ENCODE measurements at places on chromosomes 6 and 20.
A peak's percentile ranks its signal among the peaks of the same experiment; 100 is the strongest.

DNA sequence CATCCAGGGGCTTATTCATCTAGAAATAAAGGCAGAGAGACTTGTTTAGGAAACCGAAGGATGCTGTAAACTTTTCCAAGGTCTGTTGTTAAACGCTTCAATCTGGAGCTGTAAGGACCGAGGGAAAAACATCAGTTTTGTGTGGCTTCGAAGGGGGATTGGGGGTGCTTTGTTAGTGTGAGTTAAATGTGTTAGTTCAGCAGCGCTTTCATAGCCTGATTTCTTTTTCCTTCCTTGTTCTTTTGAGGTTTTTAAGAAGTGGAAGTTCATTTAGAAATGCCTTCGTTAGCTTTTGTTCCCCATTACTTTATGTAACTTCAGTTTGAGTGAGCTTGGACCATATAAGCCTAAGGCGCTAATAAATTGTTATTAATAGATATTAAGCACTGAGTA is 1.5 kb downstream of the ANKS1A start:
- H3K4me1 ChIP-seq: peaks cover 25% of the 10 kb centered on the region
- H3K27me3 ChIP-seq: no peaks in the 10 kb centered on the region
- peak overlapping the region; percentile 4 for H3K27ac ChIP-seq
- no peaks in the 10 kb centered on the region for H3K36me3 ChIP-seq
- no peak overlapping the region for H3K4me3 ChIP-seq

DNA sequence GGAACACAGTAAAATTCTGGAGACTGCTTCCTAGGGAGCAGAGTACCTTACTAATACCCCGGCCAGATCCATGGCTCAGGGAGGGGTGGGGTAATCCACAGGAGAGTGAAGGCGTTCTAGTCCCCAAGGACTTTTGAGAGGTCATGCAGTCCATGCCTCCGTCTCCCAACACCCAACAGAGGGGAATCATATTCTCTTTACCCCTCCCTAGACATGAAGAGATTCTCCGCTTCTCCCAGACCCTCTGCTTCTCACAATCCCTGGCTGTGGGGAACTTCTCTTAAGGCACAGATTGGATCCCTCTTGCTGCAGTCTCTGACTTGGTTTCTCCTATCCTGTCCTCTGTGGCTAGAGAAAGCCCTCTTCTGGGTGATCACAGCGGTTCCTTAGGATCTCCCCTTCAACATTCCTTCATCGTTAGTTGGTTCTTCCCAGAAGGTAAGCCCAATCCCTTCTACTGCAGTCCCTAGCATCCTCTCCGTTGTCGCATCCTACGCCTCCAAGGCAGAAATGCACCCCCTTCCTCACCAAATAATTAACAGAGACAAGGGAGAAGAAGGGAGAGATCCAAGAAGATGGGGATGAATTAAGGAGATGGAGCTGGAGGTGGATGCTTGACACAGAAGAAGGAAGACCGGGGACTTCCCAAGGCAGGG is 562 bp downstream of the GGT7 start:
- peak overlapping the region; percentile 50 for H3K4me3 ChIP-seq
- no peak for DNase-seq
- peaks cover 50% of the 10 kb centered on the region for H3K4me1 ChIP-seq

DNA sequence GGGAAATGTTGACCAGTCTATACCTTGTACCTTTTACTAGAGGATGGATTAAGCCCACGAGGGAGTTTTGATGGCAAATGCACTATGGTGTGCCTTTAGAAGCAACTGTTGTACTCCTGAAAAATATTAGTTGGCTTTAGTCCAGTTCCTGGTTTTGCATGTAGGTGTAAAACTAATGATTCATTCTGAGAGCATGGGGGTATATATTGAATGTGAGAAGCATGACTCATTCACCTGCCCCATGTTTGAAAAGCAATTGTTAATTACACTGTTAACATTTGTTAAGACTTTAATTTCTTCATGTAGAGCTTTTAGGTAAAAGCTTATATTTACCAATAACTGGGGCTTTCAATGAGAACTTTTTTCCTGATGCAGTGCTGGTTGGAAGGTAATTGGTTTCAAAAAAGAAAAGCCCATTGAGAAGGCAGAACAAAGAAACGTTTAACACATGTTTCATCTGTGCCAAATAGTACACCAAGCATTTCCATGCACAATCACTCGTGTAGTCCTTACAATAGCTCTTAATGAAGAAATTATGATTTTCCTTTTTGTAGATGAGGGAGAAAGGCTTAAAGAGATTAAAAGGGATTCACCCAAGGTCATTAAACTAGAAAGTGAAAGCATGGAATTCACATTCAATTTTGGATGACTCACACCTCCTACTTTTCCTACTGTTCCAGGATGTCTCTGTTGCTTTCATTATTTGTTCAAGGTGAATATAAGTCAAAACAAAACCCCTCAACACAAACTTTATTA is 134.1 kb downstream of the CCDC170 start:
- H3K27ac ChIP-seq: no peak overlapping the region
- no peak overlapping the region for H3K4me3 ChIP-seq
- no peaks in the 10 kb centered on the region for H3K27me3 ChIP-seq
- no peaks in the 10 kb centered on the region for H3K4me1 ChIP-seq

GRCh38 chr6:139159016-139159415 is 24.1 kb downstream of the HECA start:
- H3K27me3 ChIP-seq: no peaks in the 10 kb centered on the region
- peaks cover 6% of the 10 kb centered on the region for H3K36me3 ChIP-seq
- no peak overlapping the region for H3K4me3 ChIP-seq
- DNase-seq: no peak
- H3K4me1 ChIP-seq: peaks cover 58% of the 10 kb centered on the region
- H3K27ac ChIP-seq: no peak overlapping the region

GRCh38 chr6:17267566-17267965 is 13.6 kb upstream of the RBM24 start:
- H3K36me3 ChIP-seq: no peaks in the 10 kb centered on the region
- H3K4me3 ChIP-seq: no peak overlapping the region
- H3K27me3 ChIP-seq: no peaks in the 10 kb centered on the region

DNA sequence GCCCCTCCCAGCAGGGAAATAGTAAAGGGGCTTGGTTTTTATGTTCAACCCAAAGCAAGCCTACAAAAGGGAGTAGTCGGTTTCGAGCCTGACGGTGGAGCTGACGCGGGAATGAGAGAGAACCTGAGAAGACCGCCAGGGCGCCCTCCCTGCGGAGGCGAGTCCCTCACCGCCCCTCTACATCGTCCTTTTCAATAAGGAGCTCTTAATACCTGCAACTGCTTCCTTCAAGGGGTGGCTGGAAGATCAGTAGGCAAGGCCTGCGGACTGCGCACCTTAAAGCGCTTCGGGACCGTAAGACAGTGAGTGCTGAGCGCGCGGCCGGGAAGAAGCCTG is 709 bp upstream of the ZNF76 start:
- H3K4me3 ChIP-seq: peak overlapping the region; percentile 82
- H3K36me3 ChIP-seq: no peaks in the 10 kb centered on the region
- no peaks in the 10 kb centered on the region for H3K27me3 ChIP-seq
- peak overlapping the region; percentile 84 for H3K27ac ChIP-seq
- H3K4me1 ChIP-seq: peaks cover 19% of the 10 kb centered on the region

DNA sequence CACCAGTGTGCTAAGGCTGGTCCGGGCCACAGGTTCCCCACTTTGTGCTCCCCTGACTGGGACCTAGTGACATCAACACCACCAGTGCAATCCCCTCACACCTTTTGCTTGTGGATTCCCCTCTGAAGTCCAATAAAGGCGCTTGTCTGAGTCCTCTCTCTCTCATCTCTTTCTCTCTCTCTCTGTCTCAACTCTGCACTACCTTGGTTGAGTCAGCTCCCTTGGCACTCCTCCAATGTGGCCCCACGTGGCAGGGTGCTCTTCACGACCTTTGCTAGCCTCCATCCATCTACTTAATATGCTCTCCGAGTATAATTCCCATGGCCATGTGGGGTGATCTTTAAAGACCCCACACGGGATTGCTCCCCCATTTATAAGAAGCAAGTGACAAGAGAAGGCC is 385.0 kb downstream of the CD83 start:
- H3K4me1 ChIP-seq: peaks cover 3% of the 10 kb centered on the region
- no peak overlapping the region for H3K4me3 ChIP-seq
- no peaks in the 10 kb centered on the region for H3K27me3 ChIP-seq
- DNase-seq: no peak
- no peak overlapping the region for H3K27ac ChIP-seq

- no peaks in the 10 kb centered on the region for H3K27me3 ChIP-seq
- no peak overlapping the region for H3K27ac ChIP-seq
- no peaks in the 10 kb centered on the region for H3K36me3 ChIP-seq
- no peak overlapping the region for H3K4me3 ChIP-seq
Measured at GRCh38 chr20:43448748-43449535, 8.8 kb upstream of the SRSF6 start.

- H3K36me3 ChIP-seq: no peaks in the 10 kb centered on the region
- H3K27ac ChIP-seq: no peak overlapping the region
- DNase-seq: no peak
- H3K27me3 ChIP-seq: no peaks in the 10 kb centered on the region
Measured at GRCh38 chr6:47160702-47161101, 118.6 kb upstream of the ADGRF1 start.

- H3K4me3 ChIP-seq: no peak overlapping the region
- no peak overlapping the region for H3K27ac ChIP-seq
- peaks cover 2% of the 10 kb centered on the region for H3K27me3 ChIP-seq
- no peaks in the 10 kb centered on the region for H3K36me3 ChIP-seq
Measured at GRCh38 chr20:46752728-46753127, 43.3 kb downstream of the SLC2A10 start.

- DNase-seq: no peak
- H3K27ac ChIP-seq: no peak overlapping the region
- H3K36me3 ChIP-seq: no peaks in the 10 kb centered on the region
- H3K4me3 ChIP-seq: no peak overlapping the region
- H3K27me3 ChIP-seq: no peaks in the 10 kb centered on the region
Measured at GRCh38 chr6:122322824-122323223, 76.6 kb upstream of the HSF2 start.

DNA sequence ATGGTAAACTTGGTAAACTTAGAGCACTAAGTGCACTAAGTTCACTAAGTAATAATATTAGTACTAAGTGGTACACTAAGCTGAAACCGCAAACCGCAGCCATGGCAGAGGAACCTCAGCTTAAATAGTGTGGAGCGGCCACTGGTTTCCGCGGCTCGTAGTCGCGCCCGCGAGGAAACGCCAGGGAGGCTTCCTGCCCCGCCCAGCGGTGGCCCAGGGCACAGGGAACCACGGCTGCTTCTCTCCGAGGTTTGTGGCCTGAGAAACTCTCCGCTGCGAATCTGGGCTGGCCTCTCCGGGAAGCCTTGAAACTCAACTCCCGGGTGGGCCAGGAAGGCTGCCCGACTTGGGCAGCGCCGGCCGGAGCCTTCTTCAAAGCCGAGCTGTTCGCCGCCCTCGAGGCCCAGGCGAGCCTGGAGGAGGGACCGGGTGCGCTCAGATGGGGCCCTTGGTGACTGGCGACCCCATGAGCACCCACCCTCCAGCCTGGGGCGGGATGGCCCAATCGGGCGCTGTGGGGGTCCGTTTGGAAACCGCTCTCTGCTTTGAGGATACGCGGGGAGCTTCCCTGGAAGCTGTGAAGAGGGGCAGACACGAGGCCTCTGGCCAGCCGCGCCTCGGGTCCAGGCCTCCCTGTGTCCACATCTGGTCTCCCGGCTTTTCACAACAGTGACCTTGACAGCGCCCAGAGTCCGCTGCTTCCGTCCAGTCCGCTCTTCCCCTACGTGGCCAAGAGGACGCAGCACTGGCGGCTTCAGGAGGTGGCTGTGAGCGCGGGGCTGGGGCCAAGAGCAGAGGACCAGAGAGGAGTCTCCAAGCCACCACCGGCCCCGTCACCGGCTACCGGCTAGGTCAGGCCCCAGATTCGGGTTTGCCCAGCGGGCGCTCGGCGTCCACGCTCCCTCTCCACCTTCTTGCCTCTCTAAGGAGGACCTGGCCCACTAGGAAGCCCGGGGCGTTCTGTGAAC is 25.4 kb upstream of the HLA-E start:
- H3K4me3 ChIP-seq: no peak overlapping the region
- peaks cover 8% of the 10 kb centered on the region for H3K4me1 ChIP-seq
- no peaks in the 10 kb centered on the region for H3K36me3 ChIP-seq
- peaks cover 92% of the 10 kb centered on the region for H3K27me3 ChIP-seq
- H3K27ac ChIP-seq: no peak overlapping the region

- no peak for DNase-seq
- H3K4me1 ChIP-seq: peaks cover 15% of the 10 kb centered on the region
- no peak overlapping the region for H3K4me3 ChIP-seq
- H3K27me3 ChIP-seq: no peaks in the 10 kb centered on the region
- H3K27ac ChIP-seq: no peak overlapping the region
- H3K36me3 ChIP-seq: no peaks in the 10 kb centered on the region
Measured at GRCh38 chr20:51525241-51526105, 17.0 kb downstream of the NFATC2 start.

DNA sequence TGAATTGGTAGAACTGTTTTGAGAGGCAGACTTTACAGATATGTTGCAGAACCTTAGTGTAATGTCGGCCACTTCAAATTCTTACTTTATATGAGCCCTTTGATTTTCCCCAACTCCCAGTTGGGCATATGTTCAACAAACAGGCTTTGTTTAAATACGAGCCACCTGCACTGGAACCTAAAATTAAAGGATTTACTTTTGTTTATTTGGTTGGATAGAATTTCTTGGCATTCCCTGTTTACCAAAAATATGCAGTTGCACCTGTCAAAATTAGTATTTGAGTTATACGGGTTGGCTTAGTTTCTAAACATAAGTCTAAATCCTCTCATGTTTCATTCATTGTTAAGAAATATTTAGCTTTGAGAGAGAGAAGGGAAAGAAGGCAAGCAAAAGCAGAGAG is 2.4 kb upstream of the GLYATL3 start:
- peaks cover 5% of the 10 kb centered on the region for H3K36me3 ChIP-seq
- no peak overlapping the region for H3K4me3 ChIP-seq
- H3K4me1 ChIP-seq: no peaks in the 10 kb centered on the region
- H3K27ac ChIP-seq: no peak overlapping the region
- H3K27me3 ChIP-seq: no peaks in the 10 kb centered on the region
- DNase-seq: no peak

- H3K4me3 ChIP-seq: no peak overlapping the region
- H3K27ac ChIP-seq: no peak overlapping the region
- peaks cover 2% of the 10 kb centered on the region for H3K27me3 ChIP-seq
- peaks cover 5% of the 10 kb centered on the region for H3K4me1 ChIP-seq
- peaks cover 20% of the 10 kb centered on the region for H3K36me3 ChIP-seq
Measured at GRCh38 chr6:12014027-12014872, 2.1 kb downstream of the HIVEP1 start.

All from thymus (tissue), 14 donors.